ENCODE measurements at places on chromosomes 12 and 14.

DNA sequence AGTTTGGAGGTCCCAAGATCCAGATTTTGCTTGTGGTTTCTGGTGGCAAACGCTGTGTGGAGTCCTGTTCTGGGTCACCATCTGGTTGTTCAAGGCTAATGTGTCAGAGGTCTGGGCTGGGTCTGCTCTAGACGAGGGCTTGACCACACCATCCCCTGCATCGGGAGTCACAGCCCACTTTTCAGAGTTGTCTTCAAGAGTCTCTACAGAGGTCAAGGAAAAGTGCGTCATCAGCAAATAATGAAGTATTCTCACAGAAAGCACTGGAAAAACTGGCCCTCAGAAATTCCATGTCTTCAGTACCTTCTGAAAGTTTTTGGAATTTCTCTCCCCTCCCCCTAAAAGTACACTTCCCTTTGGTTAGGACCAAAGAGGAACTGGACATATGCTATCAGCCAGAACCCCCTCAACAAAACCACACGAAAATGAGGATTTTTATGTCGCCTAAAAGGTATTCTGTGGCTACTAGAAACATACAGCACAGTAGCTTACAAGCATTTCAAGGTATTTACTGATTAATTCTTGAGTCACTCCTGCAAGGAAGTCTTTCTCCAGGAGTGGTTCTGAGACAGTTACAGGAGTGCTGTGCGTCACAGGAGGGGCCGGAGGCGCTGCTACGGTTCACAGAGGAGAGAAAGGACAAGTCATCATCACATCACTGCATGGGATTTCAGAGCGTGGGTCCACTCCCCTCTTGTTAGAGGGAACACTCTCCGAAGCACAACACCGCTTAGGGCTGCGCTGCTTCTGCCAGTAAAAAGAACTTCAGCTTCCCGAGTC is 35.4 kb downstream of the RAD52 start:
- no peak for DNase-seq

GRCh38 chr12:9367828-9368227 is 159.6 kb upstream of the PZP start:
- DNase-seq, result no peak

- DNase-seq, result no peak
Observed at GRCh38 chr12:69388371-69388770, 28.8 kb downstream of the YEATS4 start.

GRCh38 chr14:80124794-80125193 is 86.5 kb downstream of the DIO2 start:
- DNase-seq, result no peak

GRCh38 chr14:63448841-63449240 is 94.3 kb downstream of the PPP2R5E start:
- DNase-seq, result no peak

DNA sequence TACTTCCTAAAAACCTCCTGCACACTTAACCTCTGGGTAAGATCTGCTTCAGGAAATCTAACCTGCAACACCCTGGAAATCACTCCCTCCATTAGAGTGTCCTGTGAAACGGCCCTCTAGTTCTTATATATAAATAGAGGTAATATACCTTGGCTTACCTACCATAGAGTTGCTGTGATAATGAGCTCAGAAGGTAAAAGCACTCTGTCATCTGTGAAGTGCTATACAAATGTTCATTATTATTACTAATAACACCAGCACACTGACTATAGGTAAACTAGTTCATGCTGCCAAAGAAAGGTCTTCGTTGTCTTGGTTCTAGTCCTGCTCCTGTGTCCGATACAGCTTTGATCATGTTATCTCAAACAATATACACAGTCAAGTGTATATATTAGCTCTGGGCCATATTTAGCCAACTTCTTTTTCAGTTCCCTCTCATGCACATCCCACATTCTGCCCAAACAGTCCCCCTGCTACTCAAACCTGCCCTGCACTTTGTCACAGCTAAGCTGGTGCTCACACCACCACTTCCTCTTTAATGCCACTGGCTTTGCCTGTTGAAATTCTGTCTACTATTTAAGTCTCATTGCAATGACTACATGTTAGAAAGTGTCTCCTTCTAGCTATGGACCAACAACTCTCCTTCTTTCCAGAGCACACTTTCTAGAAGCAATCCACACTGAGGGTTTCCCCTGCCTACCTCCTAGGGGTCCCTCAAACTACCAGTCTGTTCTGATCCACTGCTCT is 5.1 kb downstream of the E2F7 start:
- no peak for DNase-seq

Data from mucosa of gallbladder (tissue), 1 donor.